ENCODE measurements at places on chromosomes 11 and 22.

DNA sequence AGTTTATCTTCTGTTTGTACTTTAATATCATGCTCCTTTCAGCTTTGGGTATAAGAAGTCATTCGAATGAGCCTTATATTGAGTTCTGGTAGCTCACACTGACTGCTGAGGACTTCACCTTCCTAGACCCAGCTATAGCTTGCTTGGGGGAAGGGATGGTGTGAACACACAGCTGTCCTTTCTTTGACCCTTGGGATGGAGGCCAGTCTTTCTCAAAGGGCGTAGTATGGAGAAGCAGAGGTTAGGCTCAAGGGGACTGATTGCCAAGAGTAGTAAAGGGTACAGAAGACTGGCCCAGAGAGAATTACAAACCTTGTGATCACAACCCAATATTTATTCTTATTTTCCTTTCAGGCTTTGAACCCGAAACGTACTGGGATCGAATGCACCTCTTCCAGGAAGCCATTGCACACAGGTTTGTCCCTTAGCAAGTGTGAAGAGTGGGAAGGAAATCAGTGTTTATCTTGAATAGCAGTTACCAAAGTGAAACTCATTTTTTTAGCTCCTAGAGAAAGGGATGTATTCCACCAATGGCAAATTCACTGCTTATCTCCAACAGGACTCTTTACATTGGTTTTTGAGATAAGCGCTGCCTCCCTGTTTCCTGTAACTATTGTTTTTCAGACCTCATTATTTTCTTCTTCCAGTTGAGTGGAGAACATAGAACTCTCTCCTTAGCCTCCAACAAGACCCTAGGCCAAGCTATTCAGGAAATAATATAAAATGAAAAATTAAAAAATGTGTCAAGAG, 42.8 kb upstream of the YWHAH start:
- DNase-seq = no peak

- no peak for DNase-seq
These were observed 270.2 kb upstream of the LUZP2 start for GRCh38 chr11:24226606-24227005.

DNA sequence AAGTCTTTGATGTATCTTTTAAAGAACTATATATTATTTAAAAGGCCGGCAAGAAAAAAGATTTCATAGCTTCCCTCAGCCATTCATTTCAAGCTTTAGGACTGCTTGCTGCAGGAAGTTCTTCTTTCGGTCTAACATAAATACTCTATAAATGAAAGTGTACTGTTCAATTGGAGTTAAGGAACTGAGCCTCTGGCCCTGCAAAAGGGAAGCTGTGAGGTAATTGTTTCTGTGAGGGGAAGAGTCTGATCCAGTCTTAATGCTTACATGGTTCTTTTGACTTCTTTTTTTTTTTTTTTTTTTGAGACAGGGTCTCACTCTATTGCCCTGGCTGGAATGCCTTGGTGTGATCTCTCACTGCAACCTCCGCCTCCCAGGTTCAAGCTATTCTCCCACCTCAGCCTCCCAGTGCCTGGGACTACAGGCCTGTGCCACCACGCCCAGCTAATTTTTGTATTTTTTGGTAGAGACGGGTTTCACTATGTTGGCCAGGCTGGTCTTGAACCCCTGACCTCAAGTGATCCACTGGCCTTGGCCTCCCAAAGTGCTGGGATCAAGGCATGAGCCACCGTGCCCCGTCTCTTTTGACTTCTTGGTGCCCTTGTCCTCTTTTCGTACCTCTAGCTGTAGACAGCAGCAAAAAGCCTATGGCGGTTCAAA, 4.7 kb upstream of the TRIM29 start:
- peak; percentile 23 for DNase-seq

DNA sequence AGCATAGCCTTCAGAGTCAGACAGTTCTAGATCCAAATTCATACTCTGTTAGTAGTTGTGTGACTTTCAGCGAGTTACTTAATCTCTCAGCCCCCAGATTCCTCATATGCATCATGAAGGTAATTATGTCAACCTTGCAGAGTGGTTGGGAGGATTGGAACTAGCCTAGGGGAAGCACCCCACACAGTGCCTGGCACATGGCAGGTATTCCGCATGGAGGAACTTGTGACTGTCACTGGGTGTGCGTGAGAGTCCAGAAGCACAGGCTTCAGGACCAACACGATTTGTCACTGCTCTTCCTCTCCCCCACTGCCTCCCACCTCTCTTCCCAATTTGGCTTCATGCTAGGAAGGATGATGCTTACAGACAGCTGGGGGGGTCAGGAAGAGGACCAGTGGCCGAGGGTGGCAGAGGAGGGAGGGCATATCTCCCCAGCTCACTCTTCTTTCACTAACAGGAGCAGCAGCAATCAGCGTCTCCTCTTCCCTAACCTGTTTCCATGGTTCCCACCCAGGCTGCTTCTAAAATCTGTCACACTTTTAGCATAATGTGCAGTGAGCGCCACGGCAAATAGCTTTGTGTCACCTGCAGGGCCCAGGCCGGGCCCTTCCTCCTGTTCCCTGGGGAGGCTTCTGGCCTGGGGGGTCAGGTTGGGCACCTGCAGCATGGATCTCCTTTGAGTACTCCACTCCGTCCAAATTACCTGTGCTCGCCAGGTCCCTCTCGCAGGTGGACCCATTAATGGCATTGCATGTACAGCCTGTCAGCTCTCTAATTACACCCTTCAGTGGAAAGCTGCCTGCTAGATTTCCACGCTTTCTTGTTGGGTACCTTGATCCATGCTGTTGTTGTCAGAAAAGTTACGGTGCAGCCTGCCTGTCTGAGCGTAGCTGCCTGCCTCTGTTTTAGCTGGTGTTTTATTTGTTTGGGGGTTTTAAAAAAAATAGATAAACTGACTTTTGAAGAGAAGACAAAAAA, 400.4 kb downstream of the NXPE2 start:
- DNase-seq = no peak

DNA sequence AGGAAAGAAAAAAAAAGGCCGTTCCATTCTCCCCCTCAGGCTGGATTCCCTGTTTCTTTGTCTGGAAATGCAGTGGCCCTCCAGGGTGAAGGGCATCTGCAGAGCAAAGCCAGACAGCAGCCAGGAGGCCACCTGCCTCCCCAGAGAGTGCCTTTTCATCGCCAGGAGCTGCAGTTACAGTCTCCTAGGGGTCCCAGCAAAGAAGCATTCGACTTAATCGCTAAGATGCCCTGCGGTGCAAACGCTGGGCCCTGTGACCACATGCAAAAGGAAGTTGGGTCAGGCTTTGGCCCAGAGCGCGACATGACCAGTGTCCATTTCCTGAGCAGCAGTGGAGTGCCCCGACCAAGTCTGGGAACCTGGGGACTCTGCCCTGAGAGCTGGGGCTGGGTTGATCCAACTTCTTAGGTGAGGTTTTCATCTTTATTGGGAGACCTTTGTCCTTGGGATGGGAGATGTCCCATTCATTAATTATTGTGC, 304.6 kb downstream of the OPCML start:
- DNase-seq = no peak

DNA sequence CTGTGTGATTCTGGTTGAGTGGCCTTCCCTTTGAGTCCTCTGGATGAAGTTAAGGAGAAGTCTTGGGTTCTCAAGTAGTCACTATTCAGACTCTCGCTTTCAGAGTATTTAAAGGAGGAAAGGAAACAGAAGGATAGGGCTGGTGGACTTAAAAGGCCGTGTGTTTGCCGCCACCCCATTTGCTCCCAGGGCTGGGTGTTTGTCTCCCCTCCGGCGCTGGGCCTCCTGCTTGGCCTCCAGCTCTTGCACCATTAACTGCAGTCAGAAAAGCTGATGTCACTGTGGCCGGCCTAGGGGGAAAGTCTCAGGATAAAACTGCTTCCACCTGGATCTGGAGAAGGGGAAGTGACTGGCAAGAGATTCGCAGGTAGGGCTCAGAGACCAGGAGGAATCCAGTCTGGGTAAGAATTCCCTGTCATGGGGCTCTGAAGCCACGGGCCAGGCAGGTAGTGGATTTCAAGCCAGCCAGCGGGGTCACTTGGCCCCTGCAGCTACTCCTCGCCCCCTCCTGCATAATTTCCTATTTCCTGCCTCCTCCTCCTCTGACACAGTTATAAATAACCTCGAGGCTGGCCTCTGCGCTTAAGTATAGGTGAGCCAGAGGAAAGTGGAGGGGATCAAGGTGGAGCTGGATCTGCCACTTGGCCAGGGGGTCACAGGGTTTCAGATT, 17.1 kb downstream of the TIMP3 start:
- no peak for DNase-seq

GRCh38 chr11:2926611-2927051, 2.6 kb downstream of the PHLDA2 start:
- DNase-seq = no peak

DNA sequence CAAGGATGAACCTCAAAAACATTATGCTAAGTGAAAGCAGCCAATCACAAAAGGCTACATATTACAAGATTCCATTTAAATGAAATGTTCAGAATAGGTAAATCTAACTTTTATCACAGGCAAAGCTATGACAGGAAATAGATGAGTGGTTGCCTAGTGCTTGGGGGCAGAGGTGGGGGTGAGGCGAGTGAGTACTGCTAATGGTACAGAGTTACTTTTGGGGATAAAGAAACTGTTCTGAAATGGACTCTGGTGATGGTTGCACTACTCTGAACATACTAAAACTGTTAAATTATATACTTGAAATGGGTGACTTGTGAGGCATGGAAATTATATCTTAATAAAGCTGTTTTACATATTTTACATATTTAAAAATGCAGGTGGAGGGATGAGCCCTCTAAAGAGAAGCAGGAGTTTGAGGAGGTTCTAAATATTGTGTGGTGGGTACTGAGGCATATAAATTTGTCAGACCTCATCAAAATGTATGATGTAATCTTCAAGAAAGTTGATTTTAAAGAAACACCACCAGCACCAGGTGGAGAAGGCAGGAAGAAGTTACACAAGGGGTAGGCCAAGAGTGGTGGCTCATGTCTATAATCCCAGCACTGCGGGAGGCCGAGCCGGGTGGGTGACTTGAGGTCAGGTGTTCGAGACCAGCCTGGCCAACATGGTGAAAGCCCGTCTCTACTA, 3.6 kb downstream of the SLC43A1 start:
- no peak for DNase-seq

DNA sequence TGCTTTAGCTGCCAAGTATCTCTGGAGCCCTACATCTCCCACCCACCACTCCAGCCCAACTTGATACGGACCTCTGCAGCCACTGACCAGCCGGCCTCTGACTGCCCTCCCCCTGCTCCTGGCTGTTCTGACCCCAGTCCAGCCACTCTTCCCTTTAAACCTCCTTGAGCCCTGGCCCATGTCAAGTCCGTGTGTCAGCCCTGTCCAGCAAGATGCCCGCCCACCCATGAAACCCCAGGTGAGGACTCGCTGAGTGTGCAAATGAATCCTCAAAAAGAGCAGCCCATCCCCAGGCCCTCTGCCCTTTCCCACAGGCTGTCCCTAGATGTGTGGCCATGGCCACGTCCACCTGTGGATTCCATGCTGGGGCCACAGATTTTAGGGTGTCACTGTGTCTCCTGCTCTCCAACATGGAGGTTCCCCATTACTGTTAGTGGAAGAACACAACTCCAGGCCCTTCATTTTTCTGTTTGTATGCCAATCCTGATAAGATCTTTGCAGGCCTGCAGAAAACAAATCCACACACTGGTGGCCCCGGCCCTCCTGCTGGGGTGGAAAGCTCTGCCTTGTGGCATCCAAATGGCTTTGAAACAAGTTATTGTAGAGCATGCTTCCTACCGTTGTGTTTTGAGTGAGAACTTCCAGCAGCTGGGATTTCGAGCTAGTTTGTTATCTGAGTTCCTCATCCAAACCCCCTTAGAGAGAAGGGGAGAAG, 22.7 kb upstream of the ADORA2A start:
- no peak for DNase-seq

- DNase-seq = no peak
These were observed 145.9 kb downstream of the CEP164 start for GRCh38 chr11:117473481-117474091.

- DNase-seq = no peak
These were observed 41.0 kb downstream of the GLYATL1 start for GRCh38 chr11:58980159-58980843.

DNA sequence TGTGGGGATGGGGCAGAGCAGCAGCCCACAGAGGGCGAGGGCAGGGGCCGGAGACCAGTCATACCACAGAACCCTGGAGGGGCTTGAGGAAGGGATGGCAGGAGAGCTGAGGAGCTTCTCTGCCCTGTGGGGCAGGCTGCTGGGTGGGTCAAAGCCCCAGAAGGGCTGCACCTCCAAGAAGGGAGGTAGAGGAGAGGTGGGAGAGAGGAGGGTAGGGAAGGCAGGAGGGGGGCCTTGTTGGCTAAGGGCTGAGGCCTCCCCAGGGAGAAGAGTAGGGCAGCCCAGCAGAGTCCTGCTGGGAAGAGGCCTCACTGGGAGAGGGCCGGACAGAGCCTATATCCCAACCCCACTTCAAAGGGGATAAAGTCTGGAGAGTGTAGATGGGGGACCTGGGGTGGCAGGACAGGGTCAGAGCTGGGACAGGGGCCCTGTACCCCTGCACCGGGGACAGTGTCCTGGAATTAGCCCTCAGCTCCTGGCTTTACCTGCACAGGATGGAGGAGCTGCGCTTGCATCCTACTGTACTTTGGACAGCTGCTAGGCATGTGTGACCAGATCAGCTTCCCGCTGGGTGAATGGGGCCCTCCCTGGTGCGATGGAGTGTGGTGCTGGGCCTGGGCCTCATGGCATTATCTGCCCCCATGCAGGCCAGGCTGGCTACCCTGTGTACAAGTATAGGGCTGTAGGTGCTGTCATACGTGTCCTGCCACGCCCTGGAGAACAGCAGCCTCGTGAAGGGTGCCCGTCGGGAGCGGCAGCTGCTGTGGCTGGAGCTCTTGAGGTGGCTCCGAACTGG, 7.3 kb downstream of the DGCR6L start:
- peak; percentile 48 for DNase-seq

DNA sequence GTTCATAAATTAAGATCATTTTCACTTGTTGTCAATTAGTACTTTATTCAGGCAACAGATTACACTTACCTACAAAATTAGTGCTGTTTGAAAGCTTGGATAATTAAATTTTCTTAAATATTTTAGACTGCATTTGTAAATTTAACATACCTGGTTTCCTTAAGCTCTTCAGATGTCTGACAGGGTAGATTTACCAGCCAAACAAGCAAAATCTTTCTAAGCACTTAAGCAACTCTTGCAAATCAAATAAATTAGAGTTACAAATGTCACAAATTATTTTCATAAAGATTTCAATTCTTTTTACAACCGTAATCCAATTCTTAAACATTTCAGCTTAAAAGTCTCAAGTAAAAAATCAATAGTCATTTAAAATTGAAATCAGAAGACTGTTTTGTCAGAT, 129.8 kb downstream of the DBX1 start:
- no peak for DNase-seq

- no peak for DNase-seq
These were observed 6.1 kb downstream of the UQCR10 start for GRCh38 chr22:29773233-29773632.

DNA sequence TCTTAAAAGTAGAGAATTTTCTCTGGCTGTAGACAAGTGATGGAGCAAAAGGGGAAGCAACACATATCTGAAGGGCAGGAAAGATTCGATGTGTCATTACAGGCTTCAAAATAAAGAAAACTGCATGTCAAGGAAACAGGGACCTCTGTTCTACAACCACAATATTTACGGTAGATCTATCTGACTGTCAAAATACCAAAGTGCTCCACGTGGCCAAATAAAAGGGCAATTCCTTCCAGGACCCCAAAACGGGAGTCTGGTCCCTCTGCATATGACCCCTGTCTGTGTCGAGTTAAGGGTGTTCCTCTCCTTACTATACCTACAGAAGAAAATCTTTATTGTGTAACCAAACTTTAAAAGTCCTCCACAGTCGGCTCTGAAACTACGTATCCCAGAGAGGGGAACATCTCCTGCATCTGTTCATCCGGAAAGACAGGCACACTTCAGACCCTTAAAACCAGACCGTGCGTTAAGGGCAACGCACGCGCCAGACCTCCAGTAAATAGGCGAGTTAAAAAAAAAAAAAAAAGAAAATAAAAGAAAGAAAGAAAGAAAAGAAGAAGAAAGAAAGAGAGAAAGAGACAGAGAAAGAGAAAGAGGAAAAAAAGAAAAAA, 756 bp downstream of the CLNS1A start:
- DNase-seq = no peak
